ENCODE measurements at places on chromosomes 6 and 20. TPM values are rescaled to one million over a fixed set of nuclear protein-coding genes. Genes with fewer than 3 reads are reported as not detected.

DNA sequence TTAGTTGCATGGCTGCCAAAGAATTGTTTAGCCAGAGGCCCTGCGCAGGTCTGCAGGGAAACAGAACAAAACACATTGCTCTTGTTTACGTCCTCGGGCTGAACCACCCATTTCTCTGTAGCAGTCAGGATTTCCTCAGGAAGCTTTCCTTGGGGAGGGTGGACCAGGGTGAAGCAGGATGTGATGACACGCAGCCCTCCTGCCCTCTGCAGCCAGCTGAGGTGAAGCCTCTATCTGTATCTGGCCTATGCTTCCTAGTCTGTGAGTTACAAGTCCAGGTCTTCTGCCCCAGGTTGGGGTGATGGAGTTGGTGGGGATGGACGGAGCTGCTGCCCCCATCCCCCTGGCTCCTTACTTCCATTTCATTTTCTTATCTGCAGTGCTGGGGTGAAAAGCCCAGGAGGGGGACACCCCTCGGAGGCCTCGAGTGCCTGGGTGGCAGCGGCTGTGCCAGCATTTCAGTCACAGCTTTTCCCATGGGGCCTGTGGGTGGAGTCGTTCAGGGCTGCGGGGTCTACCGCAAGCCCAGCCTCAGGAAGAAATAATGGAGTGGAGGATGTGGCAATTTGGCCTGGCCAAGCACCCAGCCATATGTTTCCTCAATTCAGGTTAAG is 24.9 kb downstream of the SASH1 start:
- H3K4me1 ChIP-seq = peaks cover 26% of the 10 kb centered on the region
- DNase-seq = no peak
- no peaks in the 10 kb centered on the region for H3K36me3 ChIP-seq
- peak overlapping the region; percentile 92 for H3K27ac ChIP-seq
- no peak overlapping the region for H3K4me3 ChIP-seq

DNA sequence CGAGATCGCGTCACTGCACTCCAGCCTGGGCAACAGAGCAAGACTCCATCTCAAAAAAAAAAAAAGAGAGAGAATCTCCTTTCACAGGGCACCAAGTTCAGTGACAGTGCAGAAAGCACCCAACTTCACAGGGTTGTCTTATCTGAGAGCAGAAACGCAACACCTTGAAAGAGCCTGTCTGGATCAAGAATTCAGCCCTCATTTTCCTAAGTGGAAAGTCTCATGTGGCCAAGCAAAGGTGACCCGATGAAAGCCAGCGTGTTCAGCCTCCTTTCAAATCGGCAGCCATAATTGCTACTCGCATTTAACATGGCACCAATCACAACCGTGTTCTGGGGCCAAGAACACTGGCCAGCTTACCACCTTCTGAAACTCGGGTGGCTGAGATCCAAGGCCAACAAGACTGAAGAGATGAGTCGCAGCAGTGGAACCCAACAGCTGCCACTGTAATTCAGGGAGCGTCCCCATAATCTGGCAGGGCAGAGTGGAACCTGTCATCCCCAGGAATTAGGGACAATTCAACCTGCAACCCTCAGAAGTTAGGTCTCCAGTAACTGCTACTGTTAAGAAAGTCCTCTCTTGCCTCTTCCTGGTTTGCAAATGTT is 536.7 kb upstream of the JARID2 start:
- no peak for DNase-seq
- H3K27me3 ChIP-seq = no peaks in the 10 kb centered on the region
- peaks cover 3% of the 10 kb centered on the region for H3K4me1 ChIP-seq
- H3K36me3 ChIP-seq = no peaks in the 10 kb centered on the region

- DNase-seq = no peak
- H3K4me1 ChIP-seq = no peaks in the 10 kb centered on the region
- no peak overlapping the region for H3K27ac ChIP-seq
- no peaks in the 10 kb centered on the region for H3K27me3 ChIP-seq
- H3K4me3 ChIP-seq = no peak overlapping the region
- no peaks in the 10 kb centered on the region for H3K36me3 ChIP-seq
Observed at GRCh38 chr6:150719831-150720230, 120.1 kb downstream of the PLEKHG1 start.

- DNase-seq = peak; percentile 48
- H3K27ac ChIP-seq = no peak within 1 kb of the TSS
- H3K27me3 ChIP-seq = peaks cover 24% of the 10 kb centered on the region
Observed at GRCh38 chr20:49482621-49483017, at the start of gene KCNB1. KCNB1 (minus strand) TSS chr20:49482668; CDS start chr20:49482480, 188 bp downstream.

GRCh38 chr20:44217342-44218092 is 6.9 kb upstream of the OSER1 start:
- no peaks in the 10 kb centered on the region for H3K27me3 ChIP-seq
- peaks cover 9% of the 10 kb centered on the region for H3K4me1 ChIP-seq
- H3K36me3 ChIP-seq = no peaks in the 10 kb centered on the region

DNA sequence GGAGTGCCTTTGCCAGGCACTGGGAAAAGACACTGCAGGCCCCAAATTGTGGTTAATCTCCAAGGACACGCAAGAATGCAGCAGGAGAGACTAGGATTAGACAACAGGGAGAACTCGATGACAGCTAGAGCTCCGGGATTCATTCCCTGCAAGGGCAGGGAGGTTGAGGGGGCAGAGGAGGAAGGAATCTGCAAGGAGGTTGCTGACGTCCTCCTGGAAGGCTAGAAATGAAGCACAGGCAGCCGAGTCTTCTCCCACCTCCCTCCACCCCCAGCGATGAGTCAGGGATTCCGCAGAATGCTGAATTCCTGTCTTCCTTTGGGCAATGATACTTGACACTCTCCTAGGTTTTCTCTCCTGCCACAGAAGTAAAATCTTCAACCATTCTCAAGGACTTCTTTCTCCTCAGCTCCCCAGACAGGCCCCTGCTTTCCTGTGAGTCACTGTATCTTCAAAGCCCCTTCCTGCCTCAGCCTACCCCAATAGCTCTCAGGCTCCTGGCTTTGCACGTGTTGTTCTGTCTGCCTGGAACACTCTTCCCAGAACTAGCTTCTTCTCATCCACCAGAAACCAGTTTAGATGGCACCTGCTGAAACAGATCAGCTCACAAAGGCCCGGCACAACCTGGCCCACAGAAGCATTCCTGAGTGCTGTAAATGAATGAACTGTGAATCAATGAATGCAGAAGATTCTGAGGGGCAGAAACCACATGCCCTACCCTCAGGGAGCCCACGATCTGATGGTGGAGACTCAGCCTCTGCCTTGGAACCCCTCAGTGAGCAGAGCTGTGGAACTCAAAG is 85.6 kb downstream of the MRPL14 start:
- DNase-seq = no peak
- H3K4me1 ChIP-seq = peaks cover 42% of the 10 kb centered on the region
- no peaks in the 10 kb centered on the region for H3K27me3 ChIP-seq

- no peaks in the 10 kb centered on the region for H3K27me3 ChIP-seq
- H3K4me3 ChIP-seq = no peak overlapping the region
- no peaks in the 10 kb centered on the region for H3K4me1 ChIP-seq
- no peak for DNase-seq
- H3K36me3 ChIP-seq = no peaks in the 10 kb centered on the region
Observed at GRCh38 chr6:107504270-107505026, 14.5 kb downstream of the SOBP start.

GRCh38 chr6:6494677-6495076 is 93.8 kb upstream of the LY86 start:
- H3K4me3 ChIP-seq = no peak overlapping the region
- peak; percentile 15 for DNase-seq
- H3K27ac ChIP-seq = no peak overlapping the region
- H3K27me3 ChIP-seq = no peaks in the 10 kb centered on the region
- H3K4me1 ChIP-seq = no peaks in the 10 kb centered on the region

GRCh38 chr6:84103029-84103428 is 69.5 kb downstream of the MRAP2 start:
- DNase-seq = peak; percentile 44
- H3K4me1 ChIP-seq = peaks cover 9% of the 10 kb centered on the region
- H3K36me3 ChIP-seq = no peaks in the 10 kb centered on the region
- H3K27ac ChIP-seq = no peak overlapping the region
- no peak overlapping the region for H3K4me3 ChIP-seq

DNA sequence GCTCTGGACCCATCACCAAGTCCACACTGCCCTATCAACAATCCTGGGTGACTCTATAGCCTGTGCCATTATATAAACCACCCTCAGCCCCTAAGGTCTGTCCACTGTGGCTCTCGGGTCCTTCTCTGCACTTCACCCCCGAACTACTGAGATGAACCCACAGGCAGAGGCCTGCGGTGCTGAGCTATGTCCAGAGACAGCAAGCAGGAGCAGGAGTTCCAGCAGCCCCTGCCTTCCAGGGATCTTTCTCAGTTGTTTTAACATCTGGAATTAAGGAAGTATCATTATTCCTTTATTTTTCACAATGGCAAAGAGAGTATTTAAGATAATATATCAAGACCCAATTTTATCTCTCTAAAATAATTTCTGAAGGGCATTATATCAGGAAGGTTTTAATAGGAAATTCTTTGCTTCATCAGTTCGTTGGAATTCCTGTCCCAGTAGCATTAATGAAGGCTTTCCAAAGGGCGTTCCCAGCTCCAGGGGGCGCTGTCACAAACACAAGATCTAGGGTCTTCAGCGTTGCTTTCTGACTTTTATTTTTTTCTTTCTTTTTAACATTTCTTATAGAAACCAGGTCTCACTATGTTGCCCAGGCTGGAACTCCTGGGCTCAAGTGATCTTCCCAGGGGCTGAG is 27.3 kb downstream of the RRBP1 start:
- H3K4me1 ChIP-seq = peaks cover 3% of the 10 kb centered on the region
- H3K27ac ChIP-seq = no peak overlapping the region
- peaks cover 8% of the 10 kb centered on the region for H3K36me3 ChIP-seq
- no peaks in the 10 kb centered on the region for H3K27me3 ChIP-seq

GRCh38 chr6:139334806-139335446 is 39.5 kb downstream of the CITED2 start:
- no peaks in the 10 kb centered on the region for H3K27me3 ChIP-seq
- H3K4me1 ChIP-seq = no peaks in the 10 kb centered on the region
- no peak for DNase-seq
- H3K27ac ChIP-seq = no peak overlapping the region
- H3K4me3 ChIP-seq = no peak overlapping the region

- no peaks in the 10 kb centered on the region for H3K36me3 ChIP-seq
- H3K27ac ChIP-seq = no peak overlapping the region
- DNase-seq = no peak
- no peak overlapping the region for H3K4me3 ChIP-seq
Observed at GRCh38 chr20:3420211-3420707, 12.8 kb upstream of the DNAAF9 start.

DNA sequence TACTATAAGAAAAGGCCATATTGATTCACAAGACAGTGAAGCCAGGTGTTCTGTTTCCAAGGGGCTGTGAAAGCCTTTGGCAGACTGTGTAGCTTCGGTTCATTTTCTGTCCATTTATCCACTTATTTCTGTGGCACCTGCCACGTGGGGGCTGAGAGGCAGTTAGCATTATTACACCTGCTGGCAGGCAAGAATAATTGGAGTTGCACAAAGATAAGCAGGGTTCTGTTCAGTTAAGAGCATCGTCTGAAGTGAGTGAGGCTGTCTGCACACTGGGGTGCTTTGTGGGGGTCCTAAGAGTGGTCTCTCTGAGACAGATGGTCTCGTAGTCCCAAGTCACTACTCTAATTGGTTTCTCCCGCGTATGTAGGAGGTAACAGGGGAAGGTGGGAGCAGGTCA is 60.6 kb upstream of the CCN6 start:
- no peaks in the 10 kb centered on the region for H3K36me3 ChIP-seq
- no peak for DNase-seq
- H3K27me3 ChIP-seq = no peaks in the 10 kb centered on the region
- 0 out of 2 replicates have a peak, but pooled peaks cover 12% of the 10 kb centered on the region for H3K4me1 ChIP-seq
- no peak overlapping the region for H3K27ac ChIP-seq

DNA sequence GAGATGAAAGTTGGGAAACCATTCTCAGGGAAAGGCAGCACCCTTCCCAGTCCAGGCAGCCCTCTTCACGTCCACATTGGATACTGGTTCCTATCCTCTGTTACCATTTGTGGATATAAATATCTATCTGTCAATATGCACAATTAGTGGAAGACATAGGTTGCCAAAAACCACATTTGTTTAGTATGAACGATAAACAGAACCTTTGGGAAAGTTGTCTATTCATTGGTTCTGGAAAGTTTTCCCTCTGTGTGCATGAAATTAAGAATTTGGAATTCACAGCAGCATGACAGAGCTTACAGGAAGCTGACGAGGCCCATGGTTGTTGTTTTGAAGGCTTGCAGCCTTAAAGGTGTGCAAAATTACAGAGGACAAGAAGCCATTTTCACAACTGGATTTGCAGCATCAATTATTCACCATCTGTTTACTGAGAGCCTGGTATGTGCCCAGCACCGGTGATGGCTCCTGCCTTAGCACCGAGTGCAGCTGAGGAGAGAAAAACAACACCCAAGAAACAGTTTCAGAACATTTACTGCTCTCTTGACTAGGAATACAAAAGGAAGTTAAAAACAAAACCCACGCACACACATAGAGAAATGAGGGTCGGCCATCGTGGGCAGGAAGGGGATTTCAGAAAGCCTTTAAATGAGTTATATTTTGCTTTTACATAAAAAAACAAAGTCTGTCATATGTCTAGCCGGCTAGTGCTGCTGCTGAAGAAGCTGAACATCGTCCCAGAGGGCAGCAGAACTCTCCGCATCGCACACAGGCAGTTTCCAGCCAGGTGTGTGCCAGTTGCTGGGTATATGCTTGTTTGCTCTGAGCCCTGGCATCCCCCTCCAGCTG is 319.6 kb downstream of the FARS2 start:
- H3K27ac ChIP-seq = no peak overlapping the region
- H3K4me1 ChIP-seq = no peaks in the 10 kb centered on the region
- no peak overlapping the region for H3K4me3 ChIP-seq

- no peak overlapping the region for H3K4me3 ChIP-seq
- H3K27me3 ChIP-seq = no peaks in the 10 kb centered on the region
- H3K4me1 ChIP-seq = no peaks in the 10 kb centered on the region
Observed at GRCh38 chr6:47741807-47742206, 40.0 kb upstream of the OPN5 start.

DNA sequence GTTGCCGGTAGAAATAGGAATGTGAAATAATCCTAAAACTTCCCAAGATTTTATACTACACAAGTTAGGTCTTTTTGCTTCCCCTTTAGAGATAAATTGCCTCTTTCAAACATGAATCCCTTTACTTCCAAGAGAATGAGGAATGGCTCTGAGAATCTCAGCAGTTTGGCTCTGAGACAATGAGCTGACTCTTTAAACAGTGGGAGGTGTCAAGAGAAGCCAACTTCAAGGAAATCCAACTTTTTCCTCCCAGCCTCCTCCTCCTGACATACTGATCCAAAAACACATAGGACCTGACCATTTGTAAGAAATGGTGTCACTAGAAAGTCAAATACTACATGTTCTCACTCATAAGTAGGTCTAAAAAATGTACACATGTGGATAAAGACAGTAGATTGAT is 154.2 kb downstream of the ALDH8A1 start:
- H3K27ac ChIP-seq = no peak overlapping the region
- H3K4me3 ChIP-seq = no peak overlapping the region
- DNase-seq = no peak
- H3K4me1 ChIP-seq = no peaks in the 10 kb centered on the region

RAB44 gene
- polyA plus RNA-seq = 0.12 TPM

ZNF512B gene
- 10.4 TPM for polyA plus RNA-seq

C6orf15 gene
- not detected for polyA plus RNA-seq

AIG1 gene
- polyA plus RNA-seq = 52.1 TPM

GPR63 gene
- polyA plus RNA-seq = 0.73 TPM

USP49 gene
- polyA plus RNA-seq = 2.4 TPM

OPRL1 gene
- 1.7 TPM for polyA plus RNA-seq

SIM1 gene
- polyA plus RNA-seq = not detected

RSPH3 gene
- polyA plus RNA-seq = 2.1 TPM

SLC16A10 gene
- polyA plus RNA-seq = 0.12 TPM

RIPOR2 gene
- polyA plus RNA-seq = 0.05 TPM

SYNJ2 gene
- polyA plus RNA-seq = 40.0 TPM

HSF2 gene
- polyA plus RNA-seq = 22.2 TPM

MUC21 gene
- polyA plus RNA-seq = not detected
